Effector memory CD8-positive, alpha-beta T cell (primary cell): ENCODE measurements at places on chromosomes 3 and 15.

DNA sequence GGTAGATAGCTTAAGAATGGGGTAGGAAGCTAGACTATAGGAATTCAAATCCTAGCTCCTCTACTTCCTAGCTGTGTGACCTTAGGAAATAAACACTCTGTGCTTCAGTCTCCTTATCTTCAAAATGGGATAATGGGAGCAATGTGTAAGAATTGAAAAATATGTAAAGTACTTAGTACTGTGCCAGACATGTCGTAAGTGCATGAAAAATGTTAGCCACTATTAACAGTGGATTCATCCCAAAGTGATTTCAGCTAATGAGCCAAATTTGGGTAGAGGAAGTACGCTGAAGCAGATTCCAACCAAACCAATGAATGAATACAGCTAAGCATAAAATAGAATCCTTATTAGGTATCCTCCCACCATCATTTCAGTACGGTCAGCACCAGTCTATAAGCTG is 192.1 kb downstream of the RORA start:
- DNase-seq, result no peak

- peak; percentile 45 for DNase-seq
Observed at GRCh38 chr3:194134231-194134756, 1.7 kb upstream of the HES1 start.

DNA sequence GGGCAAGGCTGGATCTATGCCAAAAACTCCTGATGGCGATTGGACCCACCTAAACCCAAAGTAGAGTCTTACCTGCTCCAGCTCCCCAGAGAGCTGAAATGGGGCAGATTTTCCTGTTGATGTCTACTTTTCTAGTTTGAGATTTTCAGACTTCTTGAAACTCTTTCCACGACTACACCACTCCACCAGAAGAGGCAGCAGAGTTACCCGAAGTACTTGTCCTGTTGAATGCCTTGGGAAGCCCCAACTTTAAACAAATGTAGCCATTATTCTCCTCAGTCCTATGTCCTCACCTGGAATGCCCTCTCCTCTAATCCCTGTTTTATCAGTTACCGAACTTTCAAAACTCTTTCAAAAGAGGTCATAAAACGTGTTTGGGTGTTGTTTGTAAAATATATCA is 843.8 kb downstream of the VGLL3 start:
- DNase-seq, result no peak

GRCh38 chr15:38994310-38994709 is 429.7 kb upstream of the RASGRP1 start:
- no peak for DNase-seq

DNA sequence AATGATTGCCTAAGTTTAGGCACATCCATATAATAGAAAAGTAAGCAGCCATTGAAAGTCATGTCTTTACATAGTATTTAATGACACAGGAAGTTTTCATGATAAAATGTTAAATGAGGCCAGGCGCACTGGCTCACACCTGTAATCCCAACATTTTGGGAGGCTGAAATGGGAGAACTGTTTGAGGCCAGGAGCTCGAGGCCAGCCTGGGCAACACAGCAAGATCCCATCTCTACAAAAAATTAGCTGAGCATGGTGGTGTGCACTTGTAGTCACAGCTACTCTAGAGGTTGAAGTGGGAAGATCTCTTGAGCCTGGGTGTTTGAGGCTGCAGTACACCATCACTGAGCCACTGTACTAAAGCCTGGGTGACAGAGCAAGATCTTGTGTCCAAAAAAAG is 59.4 kb downstream of the SETMAR start:
- DNase-seq, result no peak

DNA sequence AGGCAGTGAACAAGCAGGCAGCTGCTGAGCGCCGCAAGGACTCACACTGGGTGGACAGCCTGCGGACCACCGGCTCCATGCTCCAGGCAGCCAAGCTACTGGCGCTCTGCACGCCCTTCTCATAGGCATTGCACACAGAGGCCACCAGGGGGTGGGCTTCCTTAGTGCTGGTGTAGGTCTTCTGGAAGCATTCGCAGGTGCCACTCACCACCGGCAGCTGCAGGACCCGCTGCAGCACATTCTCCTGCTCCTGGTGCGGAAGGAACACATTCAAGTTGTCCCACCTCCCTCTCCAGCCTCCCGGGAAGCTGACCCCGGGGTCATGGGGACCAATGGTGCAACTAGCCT is 6.0 kb downstream of the PLIN1 start:
- DNase-seq, result no peak

DNA sequence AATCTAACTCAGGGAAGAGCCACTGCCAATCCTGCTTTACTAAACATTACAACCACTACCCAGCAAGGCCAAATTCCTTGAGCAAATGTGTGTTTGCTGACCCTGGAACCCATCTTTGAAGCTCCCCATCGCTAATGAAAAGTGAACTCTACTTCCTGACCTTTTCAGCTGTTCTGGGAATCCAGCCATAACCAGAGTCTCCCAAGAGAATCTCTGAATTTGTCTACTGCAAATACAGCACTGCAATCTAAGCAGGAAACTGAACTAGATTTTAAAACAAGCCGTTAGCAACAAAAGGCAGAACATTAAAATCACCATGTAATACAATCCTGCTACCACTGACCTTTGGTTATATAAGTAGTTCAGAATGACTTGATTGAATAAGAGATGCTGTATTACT is 309.2 kb downstream of the MAGI1 start:
- no peak for DNase-seq

DNA sequence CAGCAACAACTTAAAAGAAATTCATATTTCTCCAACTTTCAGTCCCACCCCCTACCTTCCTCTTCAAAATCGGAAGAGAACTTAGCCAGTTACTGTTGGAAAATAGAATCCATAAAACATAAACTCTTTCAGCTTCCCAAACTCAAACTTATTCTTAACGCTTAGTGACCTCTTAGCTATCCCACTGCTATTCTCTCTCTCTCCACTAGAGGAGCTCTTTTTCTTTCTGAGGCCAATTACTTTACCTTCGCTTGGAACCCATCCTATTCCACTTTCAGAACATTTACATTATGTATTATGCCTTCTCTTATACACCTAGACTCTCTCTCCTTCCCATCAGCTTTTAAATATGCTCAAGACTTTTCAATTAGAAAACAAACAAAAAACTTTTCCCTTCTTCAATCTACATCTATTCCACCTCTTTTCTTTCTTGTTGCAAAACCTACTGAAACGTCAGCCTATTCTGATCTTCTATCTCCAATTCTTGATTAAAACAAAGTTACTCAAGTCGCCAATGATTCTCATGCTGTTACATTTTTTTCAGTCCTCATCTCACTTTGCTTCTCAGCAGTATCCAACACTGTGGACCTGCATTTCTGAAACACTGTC is 13.4 kb upstream of the GHSR start:
- no peak for DNase-seq

- no peak for DNase-seq
Observed at GRCh38 chr15:66906668-66907614, 158.5 kb upstream of the SMAD3 start.

GRCh38 chr15:73979636-73980035 is 12.5 kb downstream of the STOML1 start:
- no peak for DNase-seq

DNA sequence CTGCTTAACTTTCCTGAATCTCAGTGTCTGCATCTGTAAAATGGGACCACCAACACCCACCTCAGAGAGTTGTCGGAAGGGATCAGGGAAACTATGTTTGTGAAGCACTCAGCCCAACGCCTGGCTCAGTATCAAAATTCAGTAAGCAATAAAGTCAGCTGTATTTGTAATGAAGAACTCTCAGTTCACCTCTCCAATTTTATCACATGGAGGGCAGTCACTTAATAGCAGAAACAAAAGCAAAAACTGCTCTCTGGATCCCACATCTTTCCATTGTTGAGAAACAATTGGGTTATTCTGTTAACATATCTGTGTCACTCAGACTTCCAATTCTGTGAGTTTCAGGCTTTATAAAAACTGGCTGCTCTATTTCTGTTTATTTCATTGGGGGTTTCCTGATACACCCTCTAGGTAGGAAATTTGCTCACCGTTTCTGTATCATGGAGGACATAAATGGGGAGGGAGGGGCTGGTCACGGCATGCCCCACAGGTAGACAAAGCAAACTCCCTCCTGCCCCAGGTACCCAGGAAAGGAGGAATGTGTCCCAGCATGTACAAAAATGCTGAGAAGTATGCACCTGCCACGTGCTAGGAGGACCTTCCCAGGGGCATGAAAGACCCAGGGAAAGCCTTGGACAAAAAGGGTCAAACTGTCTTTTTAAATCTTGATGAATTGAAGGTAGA is 81.4 kb upstream of the LMOD3 start:
- no peak for DNase-seq

GRCh38 chr15:73986055-73986775 is 5.9 kb downstream of the STOML1 start:
- no peak for DNase-seq

GRCh38 chr3:180002006-180002405 is 34.7 kb downstream of the PEX5L start:
- DNase-seq, result no peak

DNA sequence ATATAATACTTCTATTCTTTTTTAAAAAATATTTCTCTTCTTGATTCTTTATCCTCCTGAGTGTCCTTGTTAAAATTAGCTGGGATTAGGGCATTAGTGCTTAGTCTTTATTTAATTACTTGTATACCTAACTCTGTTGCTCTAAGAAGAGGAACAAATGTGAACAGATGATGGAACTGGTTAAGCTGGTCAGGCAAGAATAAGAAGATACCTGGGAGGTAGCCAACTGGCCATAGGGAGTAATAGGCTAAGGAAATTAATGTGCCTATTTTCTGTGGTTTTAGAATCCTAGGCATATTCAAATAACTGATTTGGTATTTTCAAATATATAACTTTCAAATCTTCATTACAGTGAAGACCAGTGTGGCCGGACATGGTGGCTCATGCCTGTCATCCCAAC is 54.4 kb downstream of the EIF3J start:
- DNase-seq, result no peak

- no peak for DNase-seq
Observed at GRCh38 chr3:196800742-196801434, 61.2 kb downstream of the PAK2 start.

DNA sequence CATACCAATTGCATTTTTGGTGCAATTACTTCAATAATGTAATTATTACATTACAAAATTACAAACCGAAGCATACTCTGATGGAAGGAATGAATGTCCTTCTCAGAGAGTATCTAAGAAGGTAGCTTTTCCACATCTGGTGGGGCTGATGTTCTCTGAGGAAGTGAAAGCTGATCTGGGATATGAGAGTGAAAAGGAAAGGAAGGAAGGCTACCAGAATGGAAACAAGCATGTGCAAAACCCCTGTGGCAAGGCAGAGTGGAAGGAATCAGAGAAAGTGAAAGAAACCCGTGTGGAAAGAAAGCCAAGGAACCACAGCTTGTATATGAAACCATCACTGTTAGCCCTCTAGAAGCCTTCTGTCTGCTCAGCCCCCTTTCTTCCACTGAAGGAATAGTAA is 35.3 kb upstream of the GOLGA8A start:
- no peak for DNase-seq

GRCh38 chr3:82080261-82080660 is 318.8 kb upstream of the GBE1 start:
- no peak for DNase-seq

DNA sequence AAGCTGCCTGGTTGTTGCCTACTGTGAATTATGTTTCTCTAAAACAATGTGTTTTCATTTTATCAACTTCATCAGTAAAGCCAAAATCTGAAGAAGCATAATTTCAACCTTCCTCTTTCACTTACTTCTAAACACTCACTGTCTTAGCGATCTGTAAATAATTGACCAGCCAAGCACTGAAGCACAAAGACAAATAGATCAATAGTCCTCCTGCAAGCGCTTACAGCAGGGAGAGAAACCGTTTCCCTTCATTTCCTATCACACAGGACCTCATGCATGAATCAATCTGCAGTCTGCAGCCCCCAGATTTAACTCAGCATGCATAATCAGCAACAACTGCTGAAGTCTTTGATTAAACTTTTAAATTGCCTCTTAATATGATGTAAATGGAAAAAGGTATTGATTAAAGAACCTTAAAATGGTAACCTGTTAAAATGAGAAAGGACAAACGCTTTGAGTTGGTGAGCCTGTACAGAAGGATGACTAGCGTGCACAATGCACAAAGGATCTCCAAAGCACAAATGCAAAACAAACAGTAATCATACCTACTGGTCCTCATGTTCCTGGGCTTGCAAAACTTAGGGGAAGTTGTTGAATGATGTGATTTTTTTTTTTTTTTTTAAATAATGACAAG is 370.2 kb upstream of the ZNF385D start:
- DNase-seq, result no peak

DNA sequence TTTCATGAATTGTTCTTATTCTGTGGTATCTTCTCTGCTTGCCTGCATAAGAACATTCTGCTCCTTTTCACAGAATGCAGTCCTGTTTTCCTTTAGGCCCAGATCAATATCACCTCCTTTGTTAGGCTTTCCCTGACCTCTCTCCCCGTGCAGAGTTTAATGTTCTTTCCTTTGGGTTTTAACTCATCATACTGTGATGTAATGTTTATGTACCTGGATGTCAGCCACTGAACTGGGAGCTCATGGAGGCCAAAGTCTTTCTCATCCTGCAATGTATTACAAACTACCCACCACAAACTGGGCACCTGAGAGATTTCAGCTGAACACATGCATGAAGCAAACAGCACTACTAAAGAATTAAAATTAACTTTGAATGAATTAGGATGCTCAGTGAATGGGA is 192.8 kb upstream of the RORA start:
- no peak for DNase-seq

- no peak for DNase-seq
Observed at GRCh38 chr3:33001889-33002288, 50.4 kb downstream of the CCR4 start.

- DNase-seq, result no peak
Observed at GRCh38 chr3:196406811-196407470, 25.3 kb downstream of the UBXN7 start.

DNA sequence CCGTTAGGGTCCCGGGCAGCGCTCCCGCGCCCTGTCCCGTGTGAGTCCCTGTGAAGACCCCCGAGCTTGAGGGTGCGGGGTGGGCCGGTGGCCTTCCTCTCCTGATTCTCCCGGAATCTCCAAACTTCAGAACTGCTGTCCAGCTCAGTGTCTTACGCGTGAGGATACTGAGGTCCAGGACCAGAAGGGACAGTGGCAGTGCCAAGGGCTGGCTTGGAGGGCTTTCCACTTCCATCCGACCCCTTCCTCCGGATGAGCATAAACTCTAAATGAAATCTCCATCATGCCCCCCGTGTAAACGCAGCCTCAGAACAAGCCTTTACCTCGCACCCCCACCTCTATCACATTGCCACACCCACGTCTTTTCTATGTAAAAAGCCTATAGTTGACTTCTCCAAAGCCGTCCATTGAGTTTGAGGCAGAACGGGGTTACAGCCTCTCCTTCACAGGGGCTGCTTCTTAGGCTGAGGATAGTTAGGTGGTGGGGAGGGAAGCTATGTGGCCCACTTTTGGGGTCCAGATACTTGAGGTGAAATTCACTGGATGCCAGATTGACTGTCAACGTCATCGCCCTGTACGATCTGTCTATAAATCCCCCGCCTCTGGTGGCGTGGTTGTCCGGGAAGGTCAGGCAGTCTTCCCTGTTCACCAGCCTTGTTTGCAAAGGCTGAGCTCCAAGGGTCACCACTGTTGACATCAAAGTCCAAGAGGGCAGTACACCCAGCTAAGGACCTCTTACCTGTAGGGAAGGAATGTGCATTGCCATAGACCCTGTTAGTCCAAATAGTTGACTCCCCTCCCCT is 1.1 kb downstream of the EDEM1 start:
- DNase-seq, result peak; percentile 38
